ENCODE measurements at places on chromosomes 4 and X.

GRCh38 chrX:67636532-67636931 is 92.7 kb downstream of the AR start:
- DNase-seq, result no peak

DNA sequence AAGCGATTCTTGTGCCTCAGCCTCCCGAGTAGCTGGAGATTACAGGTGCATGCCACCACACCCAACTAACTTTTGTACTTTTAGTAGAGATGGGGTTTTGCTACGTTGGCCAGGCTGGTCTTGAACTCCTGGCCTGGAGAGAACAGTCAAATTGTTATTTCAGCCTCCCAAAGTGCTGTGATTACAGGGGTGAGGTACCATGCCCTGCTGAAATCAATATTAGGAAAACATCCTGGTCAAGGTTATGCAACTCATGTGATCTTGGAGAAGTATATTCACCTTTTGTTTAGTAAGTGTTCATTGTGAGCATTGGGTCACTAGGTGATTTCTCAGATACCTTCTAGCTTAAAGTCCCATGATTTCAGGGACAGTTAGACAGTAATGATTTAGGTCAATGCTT is 167.8 kb downstream of the AASDH start:
- DNase-seq, result no peak

DNA sequence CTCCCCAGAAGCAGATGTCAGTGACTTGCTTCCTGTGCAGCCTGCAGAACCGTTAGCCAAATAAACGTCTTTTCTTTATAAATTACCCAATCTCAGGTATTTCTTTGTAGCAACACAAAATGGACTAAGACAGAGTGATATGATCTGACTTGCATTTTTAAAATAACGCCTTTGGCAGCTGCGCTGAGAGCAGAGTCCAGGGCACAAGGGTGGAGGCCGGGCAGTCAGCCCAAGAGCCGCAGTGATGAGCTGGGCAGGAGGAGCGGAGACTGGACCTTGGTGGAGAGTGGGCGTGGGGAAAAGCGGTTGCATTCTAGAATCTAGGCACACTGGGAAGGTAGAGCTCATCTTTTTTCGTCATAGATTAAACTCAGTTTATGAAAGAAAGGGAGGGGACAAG is 56.5 kb upstream of the ACSL1 start:
- no peak for DNase-seq

- no peak for DNase-seq
Measured at GRCh38 chr4:55303760-55304165, 42.3 kb upstream of the SRD5A3 start.

- no peak for DNase-seq
Measured at GRCh38 chr4:185743722-185744487, 68.1 kb downstream of the SORBS2 start.
